ENCODE measurements at places on chromosomes 2 and 18.

DNA sequence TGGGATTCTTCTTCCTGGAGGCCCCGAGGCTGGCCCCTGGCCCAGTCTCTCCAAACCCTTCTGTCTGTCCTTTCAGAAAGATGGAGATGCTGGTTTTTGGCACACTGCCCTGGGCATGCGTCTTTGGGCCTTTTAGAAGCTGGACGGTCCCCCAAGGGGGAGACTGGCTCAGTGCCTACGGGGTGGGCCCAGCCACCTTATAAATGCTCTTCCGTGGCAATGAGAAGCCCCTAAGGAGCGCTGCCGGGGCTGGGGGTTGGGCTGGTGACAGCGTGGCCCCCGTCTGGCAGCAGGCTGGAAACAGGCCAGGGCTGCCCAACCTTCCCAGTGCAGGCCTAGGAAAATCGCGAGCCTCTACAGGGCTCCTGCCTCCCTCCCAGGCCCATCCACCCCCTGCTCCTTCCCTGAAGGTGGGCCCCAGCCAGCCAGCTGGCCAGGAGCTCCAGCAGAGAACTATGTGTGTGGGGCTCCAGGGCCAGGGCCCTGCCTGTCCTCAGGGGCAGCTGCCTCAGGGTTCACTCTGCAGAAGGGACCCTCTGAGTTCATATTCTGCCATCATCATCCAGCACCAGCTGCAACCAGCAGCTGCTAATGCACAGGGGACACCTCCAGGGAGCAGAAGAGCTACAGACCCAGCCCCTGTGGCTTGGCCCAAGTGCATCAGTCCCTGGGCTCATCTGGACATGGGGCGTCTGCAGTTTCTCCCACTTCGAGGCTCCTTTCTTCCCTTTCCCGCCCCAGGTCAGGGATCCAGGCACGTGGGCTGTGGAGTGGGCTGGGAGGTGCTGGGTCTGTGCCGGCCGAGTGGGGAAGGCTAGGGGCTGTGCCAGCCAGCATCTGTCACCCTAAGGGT is 107.6 kb upstream of the OTOS start:
- no peak for DNase-seq

GRCh38 chr2:58055033-58055786 is 8.6 kb downstream of the VRK2 start:
- no peak for DNase-seq

DNA sequence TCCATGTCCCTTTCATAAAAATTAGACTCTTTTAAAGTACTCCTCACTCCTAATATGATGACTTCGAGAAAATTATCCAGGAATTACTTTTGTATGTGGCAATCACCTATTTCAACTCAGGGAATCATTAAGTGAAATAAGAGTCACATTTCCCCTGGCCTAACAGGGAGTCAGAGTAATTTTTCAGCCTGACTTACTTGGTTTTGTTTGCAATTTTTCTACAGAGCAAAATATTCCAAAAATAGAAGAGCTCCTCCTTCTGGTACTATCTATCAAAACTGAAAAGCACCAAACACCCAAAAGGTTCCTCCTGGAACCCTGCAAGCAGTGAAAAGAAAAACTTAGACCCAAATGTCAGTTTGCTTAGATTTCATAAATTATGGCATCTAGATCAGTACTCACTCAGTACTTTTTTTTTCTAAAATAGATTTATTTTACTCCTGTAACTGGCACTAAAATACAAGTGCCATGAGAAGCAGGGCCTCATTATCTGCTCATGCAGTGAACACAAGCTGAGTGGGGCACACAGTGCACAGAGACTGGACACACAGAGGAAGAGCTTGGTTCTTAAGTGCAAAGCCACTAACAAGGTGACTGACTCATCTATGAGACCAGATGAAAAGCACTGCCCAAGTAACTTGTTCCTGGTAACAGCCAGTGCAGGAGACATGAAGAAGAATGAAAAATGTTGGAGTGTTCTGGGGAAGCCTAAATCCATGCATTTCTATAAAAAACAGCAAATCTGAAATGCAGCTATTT is 28.7 kb downstream of the ACAA2 start:
- DNase-seq = no peak

DNA sequence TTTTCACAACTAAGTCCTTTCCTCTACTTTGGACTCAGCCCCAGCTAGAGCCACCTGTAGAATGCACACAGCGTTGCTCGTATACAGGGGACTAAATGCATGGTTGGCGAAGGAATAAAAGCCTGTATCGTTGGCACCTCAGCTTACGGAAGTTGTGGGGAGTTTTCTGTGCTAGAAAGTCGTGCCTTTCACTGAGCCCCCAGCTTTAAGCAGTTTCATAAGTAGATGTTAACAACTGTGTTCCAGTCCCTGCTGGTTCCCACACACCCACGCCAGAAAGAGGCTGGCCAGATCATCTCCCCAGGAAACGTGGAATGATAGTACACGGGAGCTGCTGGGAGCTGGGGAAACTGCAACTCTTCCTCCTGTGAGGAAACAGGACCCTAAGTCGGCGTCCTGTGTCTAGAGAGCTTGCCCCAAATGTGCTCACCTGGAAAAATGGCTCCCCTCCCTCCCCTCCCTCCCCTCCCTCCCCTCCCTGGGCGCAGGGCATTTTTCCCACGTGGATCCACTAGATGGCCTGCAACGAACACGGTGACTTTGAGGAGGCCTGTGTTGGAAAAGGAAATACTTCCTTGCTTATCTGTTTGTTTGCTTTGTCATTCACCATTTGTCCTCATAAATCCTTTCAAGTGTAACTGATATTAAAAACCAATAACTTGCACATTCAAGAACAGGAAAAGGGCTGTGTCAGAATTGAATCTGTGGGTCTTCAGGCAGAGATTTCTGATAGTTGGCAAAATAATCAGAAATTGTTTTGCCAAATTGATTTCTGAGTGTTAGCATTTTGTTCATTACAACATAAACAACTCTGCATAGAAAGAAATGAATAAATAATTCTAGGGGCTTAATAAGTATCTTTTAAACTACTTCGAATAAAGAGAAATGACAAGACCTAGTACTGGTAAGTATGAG is 43.9 kb upstream of the RFX8 start:
- no peak for DNase-seq

DNA sequence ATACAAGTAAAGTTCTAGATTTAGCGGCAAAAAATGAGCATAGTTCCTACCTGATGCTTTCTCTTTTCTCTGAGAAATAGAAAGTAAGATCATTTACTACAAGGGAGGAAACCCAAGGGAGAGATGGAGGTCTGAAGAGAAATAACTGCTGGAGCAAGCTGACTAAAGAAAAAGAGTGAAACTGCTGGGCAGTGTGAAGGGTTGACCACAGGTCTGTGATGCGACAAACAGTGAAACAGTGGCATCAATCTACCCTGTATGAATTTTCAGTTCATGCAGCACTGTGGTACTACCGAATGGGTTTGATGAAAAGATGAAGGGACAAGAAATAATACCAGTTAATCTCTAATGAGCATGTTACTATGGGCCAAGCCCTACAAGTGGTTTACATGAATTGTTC is 52.2 kb downstream of the CUL3 start:
- no peak for DNase-seq

GRCh38 chr18:62138461-62139235 is 48.2 kb downstream of the PIGN start:
- no peak for DNase-seq

DNA sequence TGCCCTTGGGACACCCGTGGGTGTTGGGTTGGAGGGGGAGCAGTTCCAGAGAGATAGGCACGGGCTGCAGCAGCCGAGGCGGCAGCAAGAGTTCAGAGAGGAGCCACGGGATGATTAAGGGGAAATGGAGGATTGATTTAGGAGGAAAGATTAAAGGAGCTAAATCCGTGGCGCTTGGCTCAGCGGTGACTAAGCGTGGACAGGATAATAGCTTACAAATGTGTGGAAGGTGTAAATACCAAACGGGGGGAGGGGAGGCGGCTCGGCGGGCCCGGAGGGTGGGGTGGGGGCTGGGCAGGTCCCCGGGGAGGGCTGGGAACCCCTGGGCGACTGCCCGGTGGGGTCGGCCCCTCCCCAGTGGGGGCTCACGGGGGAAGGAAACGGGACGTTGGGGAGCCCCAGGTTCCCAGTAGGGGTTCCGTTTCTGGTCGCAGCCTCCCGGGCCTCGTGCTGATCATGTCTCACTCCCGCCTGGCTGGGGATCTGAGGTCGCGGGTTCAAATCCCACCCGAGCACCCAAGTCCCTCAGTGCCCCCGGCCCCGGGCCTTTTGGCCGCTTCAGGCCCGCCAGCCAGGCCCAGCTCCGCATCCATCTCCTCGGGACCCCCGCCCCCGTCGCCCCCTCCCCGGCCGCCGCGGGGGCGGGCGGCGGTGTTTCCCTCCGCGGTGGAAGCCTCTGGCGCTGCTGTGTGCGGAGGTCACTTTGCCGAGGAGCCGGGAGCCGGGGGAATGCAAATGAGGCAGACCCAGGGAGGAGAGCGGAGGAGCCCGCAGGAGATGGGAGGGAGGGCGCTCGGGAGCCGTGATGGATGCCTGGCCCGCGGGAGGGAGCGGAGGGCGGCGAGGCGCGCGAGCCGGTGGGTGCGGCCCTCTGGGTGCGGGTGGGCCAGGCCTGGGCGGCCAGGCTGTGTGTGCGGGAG is 8.1 kb downstream of the ASIC4 start:
- DNase-seq = no peak

- no peak for DNase-seq
Measured at GRCh38 chr2:241948299-241948897, 78.9 kb downstream of the RTP5 start.

- peak; percentile 7 for DNase-seq
Measured at GRCh38 chr2:135820003-135820618, 16.9 kb downstream of the LCT start.

GRCh38 chr2:232321156-232321816 is 57.3 kb upstream of the ALPP start:
- no peak for DNase-seq

GRCh38 chr18:79416022-79416676 is 20.4 kb downstream of the NFATC1 start:
- DNase-seq = no peak

DNA sequence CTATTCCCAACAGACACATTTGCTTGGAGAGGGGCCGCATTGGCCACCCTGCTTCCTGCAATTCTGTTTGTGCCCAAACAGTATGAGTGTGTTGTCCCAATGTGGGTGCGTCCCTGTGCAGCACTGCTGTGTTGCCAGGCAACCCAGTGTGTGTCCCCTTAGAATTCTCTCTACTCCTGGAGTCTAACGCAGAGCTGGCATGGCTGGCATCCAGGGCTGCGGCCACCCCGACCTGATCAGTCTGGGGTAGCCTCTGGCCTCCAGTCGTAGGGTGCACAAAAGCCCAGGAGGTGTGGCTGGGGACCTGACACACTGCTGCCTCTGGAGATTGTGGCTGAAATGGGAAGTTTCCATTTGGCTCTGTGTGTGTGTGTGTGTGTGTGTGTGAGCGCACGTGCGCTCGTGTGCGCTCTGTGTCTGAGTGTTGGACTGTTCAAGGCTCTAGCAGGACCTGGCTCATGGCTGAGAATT is 48.0 kb downstream of the TEX44 start:
- no peak for DNase-seq

- no peak for DNase-seq
Measured at GRCh38 chr2:63875559-63876245, 34.0 kb downstream of the UGP2 start.

DNA sequence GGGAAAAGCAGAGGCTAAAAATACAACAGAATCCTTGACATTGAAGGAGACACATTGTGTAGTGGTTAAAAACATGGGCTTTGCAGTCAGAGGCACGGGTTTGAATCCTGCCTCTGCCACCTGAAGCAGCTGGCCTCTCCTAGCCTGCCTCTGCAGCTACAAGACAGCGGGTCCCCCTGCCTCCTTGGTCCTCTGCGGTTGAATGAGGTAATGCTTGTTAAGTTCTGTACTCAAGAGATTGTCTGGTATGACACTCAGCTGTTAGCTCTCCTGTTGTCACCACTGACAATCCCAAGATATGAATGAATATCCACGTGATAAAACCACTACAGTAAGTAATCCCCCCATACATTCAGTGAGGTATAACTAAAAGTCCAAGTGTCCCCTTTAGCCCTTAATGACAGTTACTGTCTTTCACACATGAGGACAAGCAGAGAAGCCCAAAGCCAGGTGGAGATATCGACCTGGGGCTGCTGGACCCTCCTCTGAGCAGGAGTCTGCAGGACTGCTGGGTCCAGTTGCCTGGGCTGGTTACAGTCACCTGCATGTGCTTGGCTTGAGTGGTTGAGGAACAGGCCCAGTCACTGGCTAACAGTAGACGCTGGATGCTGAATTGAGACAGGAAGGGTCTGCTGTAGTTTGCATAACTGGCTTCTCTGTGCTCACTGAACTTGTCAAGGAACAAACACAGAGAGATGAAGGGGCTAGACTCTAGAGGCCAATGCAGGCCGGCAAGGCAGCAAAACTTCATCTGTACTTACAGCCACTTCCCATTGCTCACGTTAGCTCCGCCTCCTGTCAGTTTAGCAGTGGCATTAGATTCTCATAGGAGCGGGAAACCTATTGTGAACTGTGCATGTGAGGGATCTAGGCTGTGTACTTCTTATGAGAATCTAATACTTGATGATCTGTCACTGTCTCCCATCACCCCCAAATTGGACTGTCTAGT is 85.5 kb downstream of the TGFA start:
- no peak for DNase-seq

- DNase-seq = no peak
Measured at GRCh38 chr2:5911718-5912117, 219.5 kb downstream of the SOX11 start.

- peak; percentile 4 for DNase-seq
Measured at GRCh38 chr2:232761301-232761907, 15.0 kb downstream of the KCNJ13 start.

DNA sequence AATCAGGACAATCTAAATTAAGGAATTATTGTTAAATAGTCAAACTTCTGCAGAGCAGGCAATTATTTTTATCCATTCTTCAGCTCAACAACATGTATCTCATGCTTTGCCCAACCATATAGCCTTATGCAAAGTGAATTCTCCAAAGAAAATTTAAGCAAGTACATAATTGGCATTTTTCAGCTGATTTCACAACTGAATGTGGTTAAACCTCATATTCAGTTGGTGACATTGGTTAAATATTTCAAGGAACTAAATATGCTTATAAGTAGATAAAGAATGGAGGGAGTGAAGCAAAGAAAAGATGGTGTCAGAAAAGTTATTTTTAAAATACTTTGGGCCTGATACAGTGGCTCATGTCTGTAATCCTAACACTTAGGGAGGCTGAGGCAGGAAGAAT is 816.2 kb downstream of the NRXN1 start:
- no peak for DNase-seq

- no peak for DNase-seq
Measured at GRCh38 chr18:31241900-31242409, 76.0 kb upstream of the DSG1 start.

DNA sequence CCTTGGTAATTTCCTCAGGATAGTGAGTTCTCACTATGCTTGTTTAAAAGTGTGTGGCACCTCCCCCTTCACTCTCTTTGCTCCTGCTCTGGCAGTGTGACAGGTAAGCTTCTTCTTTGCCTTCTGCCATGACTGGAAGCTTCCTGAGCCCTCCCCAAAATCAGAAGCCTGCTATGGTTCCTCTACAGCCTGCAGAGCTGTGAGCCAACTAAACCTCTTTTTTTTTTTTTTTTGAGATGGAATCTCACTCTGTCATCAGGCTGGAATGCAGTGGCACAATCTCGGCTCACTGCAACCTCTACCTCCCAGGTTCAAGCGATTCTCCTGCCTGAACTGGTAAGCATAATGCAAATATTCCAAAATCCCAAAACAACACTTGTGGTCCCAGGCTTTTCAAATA is 80.0 kb downstream of the SOWAHC start:
- no peak for DNase-seq

- no peak for DNase-seq
Measured at GRCh38 chr18:13565228-13565627, 161.1 kb downstream of the FAM210A start.

Measured in stimulated activated CD4-positive, alpha-beta T cell treated with anti-CD3 and anti-CD28 coated beads, Interleukin-1b, Interleukin-23, amount 100 ng/mL, for 1 hour (primary cell).